ENCODE measurements at places on chromosomes 2 and 18.

DNA sequence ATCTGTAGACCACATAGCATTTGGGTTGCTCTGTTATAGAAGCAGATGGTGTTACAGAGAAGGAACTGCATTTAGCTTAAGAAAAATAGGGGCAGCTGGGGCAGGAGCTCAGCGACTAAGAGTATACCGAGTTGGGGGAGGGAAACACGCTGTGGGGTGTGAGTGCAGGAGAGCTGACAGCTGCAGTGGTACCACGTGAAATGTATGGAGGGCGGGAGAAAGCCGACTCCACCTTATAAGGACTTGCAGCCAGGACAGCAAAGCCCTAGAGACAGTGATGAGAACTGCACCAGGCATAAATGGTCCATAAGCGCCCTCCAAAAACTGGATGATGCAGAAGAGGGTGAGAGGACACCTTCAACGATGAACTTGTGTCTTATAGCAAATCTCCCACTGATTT lies 237.6 kb downstream of the PRKCE start:
- no peak for DNase-seq

- DNase-seq, result no peak
These were observed 414.5 kb upstream of the KLHL29 start for GRCh38 chr2:22970284-22970975.

- DNase-seq, result no peak
These were observed 83.1 kb downstream of the FAM210A start for GRCh38 chr18:13643261-13643751.

GRCh38 chr2:240425697-240426096 lies 9.8 kb upstream of the GPC1 start:
- no peak for DNase-seq

DNA sequence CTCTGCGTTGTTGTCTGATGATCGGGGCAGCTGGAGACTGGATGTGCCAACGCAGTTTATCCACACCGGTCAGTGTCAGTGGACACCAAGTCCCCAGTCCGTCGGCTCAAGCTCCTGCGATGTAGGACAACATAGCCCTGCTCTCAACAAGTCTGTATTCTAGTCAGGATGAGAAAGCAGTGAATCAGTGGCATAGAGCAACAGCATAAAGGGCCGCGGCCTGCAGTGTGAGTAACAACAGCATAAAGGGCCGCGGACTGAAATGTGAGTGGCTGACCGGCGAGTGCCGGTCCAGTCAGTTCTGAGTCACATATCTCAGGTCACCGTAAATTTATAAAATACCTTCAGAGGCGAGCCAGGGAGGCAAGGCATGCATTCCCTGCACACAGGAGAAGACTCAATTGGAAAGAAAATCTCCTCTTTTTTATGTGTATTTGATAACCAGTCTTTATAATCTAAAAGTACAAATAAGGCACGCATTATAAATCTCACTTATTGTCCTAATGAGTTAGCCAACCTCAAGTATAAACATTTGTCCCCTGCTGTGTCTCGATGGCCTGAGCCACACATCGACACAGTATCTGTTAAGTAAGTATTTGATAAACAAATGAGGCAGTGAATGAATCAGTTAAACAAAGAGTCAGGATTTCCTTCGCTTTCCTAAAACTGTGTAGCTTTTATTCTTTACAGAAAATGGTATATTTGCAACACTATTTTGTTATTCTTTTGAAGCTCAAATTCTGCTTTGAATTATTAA lies 33.8 kb upstream of the NFATC1 start:
- DNase-seq, result no peak

- DNase-seq, result no peak
These were observed 49.7 kb downstream of the KCNF1 start for GRCh38 chr2:10961490-10961875.

DNA sequence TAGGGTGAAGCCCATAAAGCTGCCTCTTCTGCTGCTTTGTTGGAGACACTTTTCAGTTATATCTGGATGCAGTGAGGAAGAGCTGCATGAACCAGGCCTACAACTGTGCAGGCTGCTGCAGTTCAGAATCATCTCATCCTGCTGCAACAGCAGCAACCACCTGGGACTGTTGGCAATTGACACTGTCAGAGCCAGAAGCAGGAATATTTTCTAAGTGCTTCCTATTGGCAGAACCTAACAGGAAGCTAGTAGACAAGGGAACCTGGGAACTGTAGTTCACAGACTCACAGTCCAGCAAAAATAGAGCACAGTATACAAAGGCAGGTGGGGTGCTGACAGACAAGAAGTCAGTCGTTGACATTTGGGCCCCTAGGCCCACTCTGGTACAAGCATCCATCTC lies 452.9 kb upstream of the SPRED2 start:
- DNase-seq, result no peak

DNA sequence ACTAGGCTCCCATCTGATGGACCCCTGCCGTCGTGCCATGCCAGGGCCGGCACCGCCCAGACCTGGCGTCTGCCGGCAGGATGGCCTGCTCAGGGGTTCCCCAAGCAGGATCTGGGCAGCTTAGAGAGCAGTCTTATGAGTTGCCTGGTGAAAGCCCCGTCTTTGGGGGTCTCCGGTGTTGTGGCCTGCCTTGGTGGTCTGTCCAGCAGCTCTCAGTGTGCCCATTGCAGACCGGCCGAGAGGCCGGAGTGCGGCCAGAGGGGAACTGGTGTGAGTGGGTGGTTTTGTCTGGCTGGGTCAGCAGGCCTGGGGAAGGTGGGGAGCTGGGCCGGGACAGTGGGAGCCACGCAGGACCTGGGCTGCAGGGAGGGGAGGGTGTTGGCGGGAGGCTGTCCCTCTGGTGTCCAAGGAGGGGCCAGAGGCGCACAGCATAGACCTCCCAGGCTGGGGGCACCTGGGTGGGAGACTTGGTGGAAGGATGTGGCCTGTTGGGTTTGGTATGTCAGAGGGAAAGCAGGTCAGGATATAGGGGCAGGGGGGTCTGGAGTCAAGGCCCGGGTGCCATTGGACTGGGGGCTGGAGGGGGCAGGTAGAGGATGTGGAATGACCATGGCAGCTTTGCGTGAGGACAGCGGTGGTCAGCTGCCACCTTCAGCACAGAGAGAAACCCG lies 16.5 kb downstream of the GPC1 start:
- DNase-seq, result no peak

DNA sequence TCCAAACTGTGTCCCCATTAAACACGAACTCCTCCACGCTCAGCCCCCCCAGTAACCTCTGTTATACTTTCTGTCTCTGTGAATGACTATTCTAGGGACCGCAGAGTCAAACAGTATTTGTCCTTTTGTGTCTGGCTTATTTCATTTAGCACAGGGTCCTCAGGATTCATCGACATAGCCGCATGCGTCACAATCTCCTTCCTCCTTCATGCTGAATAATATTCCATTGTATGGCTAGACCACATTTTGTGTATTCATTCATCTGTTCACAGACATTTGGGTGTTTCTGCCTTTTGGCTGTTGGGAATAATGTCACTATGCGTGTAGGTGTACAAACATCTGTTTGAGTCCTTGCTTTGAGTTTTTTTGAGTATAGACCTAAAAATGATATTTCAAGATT lies 80.9 kb downstream of the SH3RF3 start:
- no peak for DNase-seq

GRCh38 chr2:148553332-148553887 lies 91.1 kb upstream of the EPC2 start:
- DNase-seq, result no peak

- no peak for DNase-seq
These were observed 209.5 kb downstream of the VAPA start for GRCh38 chr18:10122988-10123950.

DNA sequence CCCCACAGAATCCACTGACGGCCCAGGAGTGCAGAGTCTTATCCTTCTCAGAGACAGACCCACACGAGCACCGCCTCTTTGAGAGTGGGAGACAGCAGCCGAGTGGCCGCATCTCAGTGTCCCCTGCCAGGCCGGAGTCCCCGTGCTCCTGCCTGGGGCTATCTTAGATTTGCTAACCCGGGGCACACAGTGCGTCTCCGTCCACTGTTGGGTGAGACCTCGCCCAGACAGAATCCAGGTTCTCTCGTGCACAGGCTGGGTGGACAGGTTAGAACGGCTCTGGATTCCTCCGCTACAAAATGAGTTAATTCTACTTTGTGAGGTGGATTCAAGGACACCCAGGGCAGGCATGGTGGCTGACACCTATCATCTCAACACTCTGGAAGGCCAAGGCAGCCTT lies 88.3 kb downstream of the ZNF516 start:
- no peak for DNase-seq

DNA sequence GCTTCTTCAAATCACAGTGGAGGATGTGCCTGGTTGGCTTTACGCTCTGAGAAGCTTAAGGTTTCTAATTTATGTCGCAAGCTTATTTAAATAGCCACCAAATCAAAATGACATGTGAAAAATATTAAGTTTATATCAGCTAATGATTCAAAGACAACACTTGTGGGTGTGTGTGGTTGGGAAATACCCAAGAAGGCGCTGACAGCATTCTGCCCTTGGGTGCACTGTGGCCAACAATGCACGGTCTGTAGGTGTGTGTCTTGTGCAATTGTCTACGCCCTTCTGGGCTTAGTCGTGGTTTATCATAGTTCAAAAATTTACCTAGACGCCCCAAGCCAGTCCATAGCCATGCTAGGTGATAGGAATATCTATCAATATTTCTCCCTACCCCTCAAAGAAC lies 60.9 kb downstream of the KCTD1 start:
- DNase-seq, result no peak

DNA sequence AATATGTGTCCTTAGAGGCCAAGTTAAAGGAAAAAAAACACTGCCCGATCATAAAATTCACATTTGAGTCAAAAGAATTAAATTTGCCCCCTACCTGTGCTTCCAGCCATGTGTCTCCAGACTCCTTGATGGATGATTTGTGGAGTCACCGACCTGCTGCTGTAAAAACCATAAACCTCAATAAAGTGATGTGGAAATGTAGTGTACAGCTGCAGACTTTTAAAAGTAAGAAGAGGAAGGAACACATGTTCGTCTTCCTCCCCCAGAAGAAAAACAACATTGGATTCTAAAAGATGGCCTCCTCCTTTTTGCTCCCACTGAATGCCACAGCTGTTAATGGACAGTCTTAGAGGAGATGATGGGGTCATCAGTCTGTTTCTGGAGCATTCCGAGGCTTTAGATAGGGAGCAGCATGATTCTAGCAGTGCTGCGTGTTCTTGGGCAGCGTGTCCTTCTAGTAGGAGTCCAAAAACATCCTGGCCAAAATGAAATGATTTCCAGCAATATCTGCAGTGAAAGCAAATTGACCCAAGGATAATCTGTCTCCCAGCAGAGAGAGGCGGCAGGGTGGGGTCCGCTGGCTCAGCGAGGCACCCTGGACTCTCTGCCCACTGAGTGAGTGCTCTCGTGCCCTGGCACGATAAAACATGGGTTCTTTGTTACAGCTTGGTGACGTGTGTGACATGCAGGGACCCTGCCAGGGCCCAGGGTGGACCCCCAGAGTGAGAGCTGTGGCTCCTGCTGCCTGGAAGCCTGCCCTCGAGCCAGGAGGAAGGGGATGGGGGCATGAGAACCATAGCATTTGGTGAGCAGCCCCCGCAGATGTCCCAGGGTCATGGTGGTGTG lies 196.1 kb downstream of the FAM210A start:
- DNase-seq, result no peak

GRCh38 chr2:197191177-197191939 lies 119.2 kb downstream of the ANKRD44 start:
- peak; percentile 34 for DNase-seq

- DNase-seq, result no peak
These were observed 760.0 kb downstream of the EPHA4 start for GRCh38 chr2:220811952-220812570.

DNA sequence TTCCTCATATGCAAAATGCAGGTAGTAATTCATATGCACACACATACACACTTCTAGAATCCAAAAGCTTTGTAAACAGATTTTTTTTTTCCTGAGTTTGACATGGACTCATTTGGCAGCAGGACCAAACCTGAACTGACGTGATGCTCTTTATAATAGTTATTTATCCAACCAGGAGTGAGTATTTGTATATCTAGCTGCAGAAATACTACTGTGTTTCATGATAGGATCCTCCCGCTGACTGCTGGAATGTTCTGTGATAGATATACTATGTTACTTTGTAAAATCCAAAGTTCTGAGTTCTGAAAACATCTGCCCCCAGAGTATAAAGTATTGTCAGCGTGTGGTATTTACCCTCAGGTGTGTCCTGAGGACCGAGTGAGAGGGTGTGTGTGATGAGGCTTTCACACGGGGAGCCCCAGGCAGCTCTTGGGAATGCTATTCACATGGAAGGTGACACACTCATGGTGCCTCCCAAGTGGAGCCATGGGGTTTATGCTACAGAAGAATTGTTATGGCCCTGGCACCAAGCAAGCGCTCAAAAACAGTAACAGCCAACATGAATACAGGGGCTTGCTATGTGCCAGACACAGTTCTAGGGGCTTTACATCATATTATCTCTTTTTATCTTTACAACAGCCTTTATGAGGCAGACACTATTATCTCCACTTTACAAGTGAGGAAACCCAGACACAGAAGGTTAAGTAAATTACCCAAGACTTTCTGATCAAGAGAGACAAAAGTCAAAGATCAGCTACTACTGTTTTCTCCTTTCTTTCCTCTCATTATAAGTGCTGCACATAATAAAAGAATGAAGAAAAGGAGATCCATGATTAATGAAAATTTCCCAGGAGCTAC lies 16.7 kb upstream of the TXNDC2 start:
- no peak for DNase-seq

GRCh38 chr18:11408555-11409065 lies 200.8 kb upstream of the SLC35G4 start:
- DNase-seq, result no peak

- no peak for DNase-seq
These were observed 48.0 kb upstream of the TLK1 start for GRCh38 chr2:171208657-171209056.

DNA sequence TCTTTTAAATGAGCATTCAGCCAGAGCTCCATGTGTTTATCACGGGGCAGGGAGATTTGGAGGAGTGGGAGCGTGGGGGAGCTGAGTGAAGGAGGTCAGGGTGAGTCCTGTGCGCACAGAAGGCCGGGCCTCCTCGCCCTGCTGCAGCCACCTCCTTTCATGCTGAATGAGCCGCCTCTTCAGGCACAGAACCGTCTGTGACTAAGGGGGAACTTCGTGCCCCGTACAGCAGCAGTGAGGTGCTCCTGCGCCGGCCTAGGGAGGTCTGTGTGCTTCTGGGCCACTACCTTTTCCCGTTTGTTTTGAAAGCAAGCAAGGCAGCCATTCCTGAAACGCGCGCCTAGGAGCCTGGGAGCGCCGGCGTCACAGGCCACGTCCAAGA lies 27.1 kb upstream of the ZNF516 start:
- no peak for DNase-seq

DNA sequence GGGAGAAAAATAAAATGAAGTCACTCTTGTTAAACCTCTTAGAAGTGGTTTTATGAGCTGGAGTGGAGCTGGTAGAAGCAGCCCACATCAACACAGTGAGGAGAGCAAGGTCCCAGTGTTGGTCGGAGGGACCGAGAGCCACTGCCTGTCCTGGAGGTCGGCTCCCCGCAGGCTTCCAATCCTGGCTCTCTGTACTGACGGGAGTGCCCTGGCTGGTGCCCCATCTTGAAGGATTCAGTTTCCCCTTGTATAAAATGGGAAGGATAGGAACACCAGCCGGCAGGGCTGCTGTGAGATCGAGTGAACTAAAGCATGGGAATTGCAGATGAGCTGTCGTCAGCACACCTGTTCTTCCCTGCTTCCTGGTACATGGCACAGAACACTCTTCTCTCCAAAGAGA lies 104.3 kb upstream of the ID2 start:
- no peak for DNase-seq
